Activated naive CD4-positive, alpha-beta T cell treated with anti-CD3 and anti-CD28 coated beads for 36 hours (primary cell): ENCODE measurements at places on chromosomes 12 and 14. TPM values are rescaled to one million over a fixed set of nuclear protein-coding genes. Genes with fewer than 3 reads are reported as not detected.

GRCh38 chr12:103523771-103524170 lies 28.0 kb upstream of the C12orf42 start:
- DNase-seq: no peak

GRCh38 chr12:106897981-106898901 lies 57.5 kb upstream of the TMEM263 start:
- DNase-seq: no peak

DNA sequence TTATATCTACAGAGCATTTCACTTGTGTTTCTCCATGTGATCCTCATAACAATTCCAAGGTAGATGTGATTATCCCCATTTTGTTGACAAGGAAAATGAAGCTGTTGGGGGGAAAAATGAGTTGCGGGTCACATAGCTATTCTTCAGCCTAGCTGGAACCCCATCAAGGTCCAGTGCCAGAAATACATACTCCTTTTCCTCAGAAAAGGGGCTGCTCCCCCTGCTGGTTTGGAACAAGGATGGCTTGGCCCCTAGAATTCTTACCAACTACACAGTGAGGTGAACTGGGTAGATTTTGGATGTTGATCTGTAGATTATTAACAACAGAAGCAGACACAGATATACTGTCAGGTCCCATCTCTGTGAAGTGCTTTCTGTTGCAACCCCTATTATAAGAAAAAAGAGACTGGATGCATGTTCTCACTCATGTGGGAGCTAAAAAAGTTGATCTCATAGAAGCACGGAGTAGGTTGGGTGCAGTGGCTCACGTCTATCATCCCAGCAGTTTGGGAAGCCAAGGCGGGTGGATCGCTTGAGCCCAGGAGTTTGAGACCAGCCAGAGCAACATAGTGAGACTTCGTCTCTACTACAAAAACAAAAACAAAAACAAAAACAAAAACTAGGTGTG lies 8.9 kb downstream of the IKZF4 start:
- DNase-seq: peak; percentile 65

The OAS1 gene
- total RNA-seq: 41.7 TPM

The KRT86 gene
- 0.15 TPM for total RNA-seq

GRCh38 chr14:95516554-95517181 lies at the start of gene SYNE3:
Gene SYNE3, minus strand, starts transcription at chr14:95516650. Its CDS starts 40,829 bp downstream, at chr14:95475821.
- peak; percentile 50 for DNase-seq

The DCN gene
- total RNA-seq: not detected

- no peak for DNase-seq
Observed at GRCh38 chr12:77940011-77940423, 109.3 kb downstream of the NAV3 start.

DNA sequence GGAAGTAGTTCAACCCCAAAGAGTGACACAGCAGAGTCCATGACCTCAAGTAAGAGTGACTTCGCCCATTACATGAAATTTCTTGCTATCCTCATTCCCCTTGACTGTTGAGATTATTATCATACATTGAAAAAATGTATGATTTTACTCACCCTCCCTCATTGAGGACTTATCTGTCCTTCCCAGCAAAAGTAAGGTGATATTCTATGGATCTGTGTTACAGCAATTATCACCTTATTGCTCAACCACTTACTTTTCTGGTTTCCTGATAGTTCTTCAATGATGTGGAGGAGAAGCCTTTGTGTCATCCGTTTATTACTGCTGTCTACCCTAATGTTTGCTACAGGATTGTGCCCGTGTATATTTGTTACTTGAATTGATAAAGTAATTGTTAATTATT lies 306.2 kb downstream of the TRHDE start:
- no peak for DNase-seq

GRCh38 chr12:2836574-2836973 lies 1.7 kb upstream of the NRIP2 start:
- no peak for DNase-seq

The PTPN11 gene
- 141 TPM for total RNA-seq

The SP7 gene
- not detected for total RNA-seq

DNA sequence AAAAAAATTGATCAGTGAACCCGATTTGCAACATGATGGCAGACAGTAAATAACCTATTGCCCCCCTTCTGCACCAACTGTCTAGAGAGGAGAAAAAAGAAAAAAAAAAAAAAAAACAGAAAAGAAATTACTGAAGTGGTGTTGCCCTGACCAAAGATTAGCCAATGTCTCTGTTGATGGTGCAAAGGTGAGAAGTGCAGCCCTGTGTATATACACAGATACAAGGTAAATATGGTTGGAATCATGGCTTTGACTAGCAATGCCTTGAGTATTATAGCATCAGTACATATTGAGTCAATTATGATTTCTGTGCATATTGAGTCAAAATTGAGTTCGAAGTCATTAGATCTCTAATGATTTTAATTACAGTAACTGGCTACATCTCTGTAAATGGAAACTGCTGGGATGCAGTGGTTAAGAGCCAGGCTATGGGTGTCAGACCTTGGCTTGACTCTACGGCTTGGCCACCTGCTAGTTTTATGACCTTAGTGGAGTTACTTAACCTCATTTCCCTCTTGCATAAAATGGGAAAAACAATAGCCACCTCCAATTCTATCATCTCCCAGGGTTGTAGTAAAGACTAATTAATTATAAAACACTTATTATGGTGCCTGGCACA lies 51.0 kb downstream of the EGLN3 start:
- no peak for DNase-seq

The TMPRSS12 gene
- total RNA-seq: not detected

DNA sequence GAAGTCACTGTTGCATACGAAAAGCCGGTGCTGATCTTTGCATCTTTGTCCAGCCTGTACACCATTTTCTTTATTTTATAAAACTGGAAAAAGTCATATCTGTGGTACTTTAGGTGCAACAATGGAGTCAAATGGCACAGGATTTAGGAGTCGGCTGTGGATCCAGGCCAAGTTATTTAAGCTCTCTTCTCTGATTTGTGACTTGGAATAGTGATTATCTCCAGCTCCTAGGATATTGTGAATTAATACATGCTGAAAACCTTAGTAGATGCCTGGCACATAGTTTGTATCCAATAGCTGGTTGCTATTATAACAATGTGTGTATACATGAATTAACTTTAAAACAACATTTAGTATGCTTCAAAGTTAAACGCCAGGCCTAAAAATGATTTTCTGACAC lies 6.2 kb upstream of the CCER1 start:
- DNase-seq: no peak

GRCh38 chr14:88470542-88471440 lies 84.0 kb downstream of the PTPN21 start:
- DNase-seq: no peak

The RPS6KL1 gene
- 4.5 TPM for total RNA-seq
